DMS153 (cell line): ENCODE measurements at places on chromosomes 7 and 10.

GRCh38 chr7:17943006-17943405 lies 2.7 kb upstream of the SNX13 start:
- no peak for DNase-seq

GRCh38 chr10:87860156-87860795 lies 3.1 kb downstream of the KLLN start:
- DNase-seq: peak; percentile 65

- DNase-seq: no peak
Measured at GRCh38 chr10:128686630-128687278, 560.5 kb upstream of the MKI67 start.

DNA sequence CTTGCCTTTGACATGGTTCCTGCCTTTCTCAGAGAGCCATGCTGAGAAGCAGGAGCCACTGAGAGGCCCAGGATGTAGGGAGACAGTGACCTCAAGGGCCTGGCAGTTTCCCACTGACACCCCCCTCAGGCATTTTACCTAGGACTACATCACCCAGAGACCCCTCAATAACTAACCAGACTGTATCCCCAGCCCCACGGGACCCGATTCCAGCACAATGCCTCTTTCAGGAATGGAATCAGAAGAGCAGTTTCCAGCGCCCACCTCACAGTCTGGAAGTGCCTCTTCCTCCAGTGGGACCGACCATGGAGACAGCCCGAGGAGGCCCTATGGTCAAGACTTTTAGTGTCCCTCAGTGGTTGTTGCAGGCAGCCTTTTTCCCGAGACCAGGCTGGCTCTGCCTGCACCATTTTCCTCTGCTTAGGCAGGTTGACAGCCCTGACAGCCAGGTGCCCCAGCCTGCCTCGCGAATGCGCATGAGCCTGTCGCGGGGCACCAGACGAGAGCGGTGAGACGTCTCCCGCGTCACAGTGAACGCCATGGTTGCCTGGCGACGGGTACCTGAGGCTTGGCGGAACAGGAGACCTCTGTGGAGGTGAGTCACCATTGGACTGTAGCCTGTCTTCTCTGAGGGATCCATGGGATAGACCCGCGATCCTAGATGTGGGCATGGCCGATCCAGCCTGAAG lies 28.4 kb upstream of the ZNF273 start:
- DNase-seq: no peak

- DNase-seq: no peak
Measured at GRCh38 chr7:90552521-90552920, 43.6 kb upstream of the CDK14 start.

GRCh38 chr7:47783456-47784223 lies 164.6 kb downstream of the PKD1L1 start:
- DNase-seq: no peak

DNA sequence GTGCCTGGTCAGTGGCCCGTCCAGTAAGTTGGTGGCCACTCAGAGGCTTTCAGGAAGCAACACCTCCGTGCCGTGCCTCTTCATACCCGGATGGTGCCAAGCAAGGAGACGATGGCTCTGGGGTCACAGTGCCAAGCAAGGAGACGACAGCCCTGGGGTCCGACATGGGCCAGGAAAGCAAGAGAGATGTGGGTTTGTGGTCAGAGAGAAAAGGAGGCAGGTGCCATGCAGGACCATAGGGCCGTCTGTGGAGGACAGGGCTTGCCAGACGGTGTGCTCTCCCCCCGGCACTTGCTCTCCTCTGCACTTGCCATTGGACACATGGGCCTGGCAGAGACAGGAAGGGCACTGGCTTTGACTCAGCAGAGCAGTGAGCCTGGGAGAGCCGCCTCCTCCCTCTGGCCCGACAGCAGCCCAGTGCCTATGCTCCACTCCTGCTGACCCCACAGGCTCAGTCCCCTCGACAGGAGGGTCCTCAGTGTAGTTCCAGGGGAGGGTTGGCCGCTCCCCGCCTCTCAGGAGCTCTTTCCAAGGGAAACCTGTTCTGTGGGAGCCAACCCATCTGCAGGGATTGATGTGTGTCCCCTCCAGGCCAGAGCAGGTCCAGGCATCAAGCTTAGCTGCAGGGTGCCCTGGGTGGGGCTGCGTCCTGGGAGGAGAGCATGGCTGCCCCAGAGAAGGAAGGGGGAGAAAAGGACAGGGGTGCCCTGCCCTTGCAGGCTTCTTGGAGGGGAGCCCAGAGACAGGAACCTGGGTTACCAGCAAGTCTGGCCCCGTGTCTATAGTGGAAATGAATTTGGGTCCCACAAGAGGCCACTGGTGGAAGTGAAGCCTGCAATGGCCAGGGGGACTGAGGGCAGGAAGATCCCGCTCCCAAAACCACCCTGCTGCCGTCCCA lies 7.6 kb upstream of the CALML5 start:
- DNase-seq: no peak

DNA sequence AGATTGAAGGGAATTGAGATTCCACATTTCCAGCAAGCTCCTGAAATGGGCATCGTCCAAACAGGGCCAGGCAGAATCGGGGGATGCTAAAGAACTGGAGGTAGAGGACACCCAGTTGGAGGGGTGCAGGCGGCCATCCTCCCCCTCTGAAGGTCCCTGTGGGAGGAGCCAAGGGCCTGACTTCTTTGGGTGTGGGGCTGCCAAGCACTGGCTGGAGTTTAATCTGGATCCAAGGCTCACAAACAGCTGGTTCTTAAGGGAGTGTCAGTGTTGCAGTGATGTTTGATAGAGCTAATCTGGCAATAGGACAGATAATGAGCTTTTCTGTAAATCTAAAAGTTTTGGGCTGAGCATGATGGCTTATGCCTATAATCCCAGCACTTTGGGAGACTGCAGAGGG lies 20.8 kb downstream of the TSPAN14 start:
- no peak for DNase-seq

DNA sequence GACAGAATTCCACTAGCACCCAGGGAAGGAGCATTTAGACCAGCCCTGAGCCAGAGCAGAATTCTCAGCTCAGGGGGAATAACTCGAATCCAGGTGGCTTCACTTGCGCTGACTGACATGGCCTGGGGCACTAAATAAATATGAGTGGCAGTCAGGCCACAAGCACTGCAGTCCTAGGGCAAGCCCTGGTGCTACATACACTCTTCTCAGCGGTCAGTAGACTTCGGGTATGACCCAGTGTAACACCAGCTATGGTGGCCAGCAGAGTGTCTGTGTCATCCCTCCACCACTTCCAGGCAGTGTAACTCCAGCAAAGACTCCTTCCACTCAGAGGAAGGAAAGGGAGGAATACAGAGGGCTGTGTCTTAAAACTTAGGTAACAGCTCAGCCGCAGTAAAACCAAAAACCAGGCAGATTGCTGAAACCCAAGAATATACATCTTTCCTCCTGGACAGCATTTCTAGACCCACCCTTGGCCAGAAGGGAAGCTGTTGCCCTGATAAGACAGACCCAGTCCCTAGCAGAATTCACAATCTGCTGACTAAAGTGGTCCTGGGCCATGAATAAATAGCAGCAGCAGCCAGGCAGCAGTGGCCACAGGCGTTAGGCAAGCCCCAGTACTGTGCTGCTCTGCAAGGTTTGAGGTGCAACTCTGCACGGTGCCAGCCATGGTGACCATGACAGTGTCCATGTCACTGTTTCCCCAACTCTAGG lies 77.0 kb downstream of the SNX13 start:
- no peak for DNase-seq

DNA sequence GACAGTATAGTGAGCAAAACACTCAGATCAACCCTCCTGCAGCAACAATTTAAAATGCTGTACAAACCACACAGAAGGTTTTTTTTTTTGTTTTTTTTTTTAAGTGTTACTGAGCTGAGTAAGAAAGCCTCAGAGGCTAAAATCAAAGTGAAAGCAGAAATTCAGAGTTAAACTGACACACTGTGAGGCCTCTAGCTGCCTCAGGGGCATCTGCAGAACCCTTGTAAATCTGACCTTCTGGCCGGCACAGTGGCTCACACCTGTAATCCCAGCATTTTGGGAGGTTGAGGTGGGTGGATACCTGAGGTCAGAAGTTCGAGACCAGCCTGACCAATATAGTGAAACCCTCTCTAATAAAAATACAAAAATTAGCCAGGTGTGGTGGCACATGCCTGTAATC lies 7.4 kb upstream of the GNA12 start:
- no peak for DNase-seq
